ENCODE measurements at places on chromosomes 7 and 10.

GRCh38 chr7:155729847-155730246 lies 82.4 kb downstream of the SHH start:
- DNase-seq, result no peak

GRCh38 chr7:102832674-102833073 lies 80.1 kb upstream of the LRRC17 start:
- DNase-seq, result no peak

- DNase-seq, result no peak
These were observed 284.2 kb upstream of the ZMIZ1 start for GRCh38 chr10:78784546-78784945.

DNA sequence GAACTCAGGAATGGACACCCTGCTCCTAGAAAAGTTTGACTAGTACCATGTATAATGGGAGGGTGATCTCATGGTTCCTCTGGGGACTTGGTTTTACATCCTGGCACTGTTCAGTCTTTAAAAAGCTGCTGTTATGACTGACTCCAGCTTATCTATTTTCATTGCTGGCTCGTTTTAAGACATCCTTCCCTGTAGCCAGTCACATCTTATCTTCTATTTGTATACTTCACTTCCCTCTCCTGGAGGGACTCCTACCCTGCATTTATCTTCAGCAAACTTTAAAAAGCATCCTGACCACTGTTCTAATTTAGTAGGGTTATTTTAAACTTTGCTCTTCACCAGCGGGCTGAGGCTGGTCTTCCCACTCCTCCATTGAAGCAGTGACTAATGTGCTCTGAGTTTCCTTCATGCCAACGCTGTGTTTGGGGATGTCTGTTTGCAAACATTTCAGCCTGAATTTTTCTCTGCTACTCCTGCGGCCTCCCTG lies 72.9 kb upstream of the ARMC3 start:
- DNase-seq, result no peak

GRCh38 chr7:5671046-5671445 lies 110.4 kb downstream of the RNF216 start:
- no peak for DNase-seq

DNA sequence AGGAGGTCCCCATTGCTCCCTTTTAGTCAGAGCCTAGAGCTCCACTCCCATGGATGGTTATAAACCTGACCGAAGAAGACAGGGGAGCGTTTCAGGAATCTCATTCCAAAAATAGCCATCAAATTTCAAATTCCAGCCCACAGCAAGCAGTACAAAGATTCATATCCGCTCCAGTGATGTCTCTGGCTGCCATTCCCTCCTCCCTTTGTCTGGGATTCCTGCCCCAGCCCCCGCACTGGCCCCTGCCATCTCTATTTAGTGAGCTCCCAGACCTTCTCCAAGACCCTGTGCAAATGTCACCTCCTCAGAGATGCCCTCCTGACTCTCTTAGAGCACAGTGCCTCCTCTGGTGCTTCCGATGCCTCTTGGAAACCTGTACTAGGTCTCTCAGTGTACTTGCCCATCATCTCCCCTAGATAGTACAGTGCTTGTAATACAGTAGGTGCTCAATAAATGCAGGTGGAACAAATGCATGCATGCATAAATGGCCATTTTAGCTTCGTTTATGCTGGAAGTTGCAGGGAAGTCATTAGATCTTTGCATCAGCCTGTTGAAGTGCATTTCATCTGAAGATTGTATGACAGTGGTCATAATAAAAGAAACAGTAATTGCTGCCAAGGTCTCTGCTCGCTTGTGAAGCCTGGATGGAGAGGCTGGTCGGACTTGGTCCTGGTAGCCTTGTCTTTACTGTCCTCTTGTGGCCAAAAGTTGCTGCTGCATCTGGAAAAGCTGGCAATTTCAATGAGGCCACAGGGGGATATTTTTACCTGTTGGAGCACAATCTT lies 32.0 kb upstream of the HABP2 start:
- DNase-seq, result no peak

DNA sequence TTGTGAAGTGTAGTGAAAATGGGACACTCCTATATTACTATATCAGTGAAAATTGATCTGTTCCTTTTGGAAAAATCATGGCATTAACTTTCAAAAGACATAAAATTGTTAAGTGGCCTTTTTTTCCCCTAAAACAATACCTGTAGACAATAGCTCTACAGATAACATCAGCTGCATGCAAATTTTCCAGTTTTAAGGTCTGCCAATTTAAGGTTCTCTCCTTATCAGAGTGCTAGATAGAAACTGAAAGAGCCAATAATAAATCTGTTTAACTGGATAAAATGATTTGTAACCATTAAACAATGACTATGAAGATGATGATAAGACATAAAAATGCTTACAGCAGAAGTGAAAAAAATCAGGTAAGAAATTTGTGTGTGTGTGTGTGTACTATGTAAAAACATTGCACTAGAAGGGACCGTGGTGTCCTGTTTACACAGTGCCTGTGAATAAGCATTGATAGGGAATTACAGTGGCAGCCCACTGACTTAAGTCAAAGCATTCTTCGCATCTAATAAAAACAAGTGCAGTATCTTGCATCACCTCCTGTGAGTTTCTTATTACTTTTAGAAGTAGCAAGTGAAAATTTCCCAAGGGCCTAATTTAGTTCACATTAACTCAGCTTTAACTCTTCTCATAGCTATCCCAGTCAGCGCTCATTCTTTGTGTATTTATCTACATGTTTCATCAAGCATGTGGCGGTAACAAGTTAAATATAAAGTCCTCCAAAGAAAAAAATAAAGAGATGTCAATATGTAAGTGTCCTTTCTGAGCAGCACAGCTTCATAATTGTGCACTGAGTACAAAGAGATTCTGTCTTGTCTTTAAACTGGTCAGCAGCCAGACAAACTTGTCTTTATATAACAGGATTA lies 261.9 kb downstream of the ARL4A start:
- DNase-seq, result no peak

GRCh38 chr7:157204134-157204533 lies 65.4 kb downstream of the UBE3C start:
- DNase-seq, result no peak

- no peak for DNase-seq
These were observed 282.5 kb downstream of the GALNT17 start for GRCh38 chr7:71414490-71414889.

- DNase-seq, result no peak
These were observed 830 bp upstream of the BMI1 start for GRCh38 chr10:22319980-22320558.

- no peak for DNase-seq
These were observed 97.0 kb downstream of the LRMDA start for GRCh38 chr10:75528392-75528791.

DNA sequence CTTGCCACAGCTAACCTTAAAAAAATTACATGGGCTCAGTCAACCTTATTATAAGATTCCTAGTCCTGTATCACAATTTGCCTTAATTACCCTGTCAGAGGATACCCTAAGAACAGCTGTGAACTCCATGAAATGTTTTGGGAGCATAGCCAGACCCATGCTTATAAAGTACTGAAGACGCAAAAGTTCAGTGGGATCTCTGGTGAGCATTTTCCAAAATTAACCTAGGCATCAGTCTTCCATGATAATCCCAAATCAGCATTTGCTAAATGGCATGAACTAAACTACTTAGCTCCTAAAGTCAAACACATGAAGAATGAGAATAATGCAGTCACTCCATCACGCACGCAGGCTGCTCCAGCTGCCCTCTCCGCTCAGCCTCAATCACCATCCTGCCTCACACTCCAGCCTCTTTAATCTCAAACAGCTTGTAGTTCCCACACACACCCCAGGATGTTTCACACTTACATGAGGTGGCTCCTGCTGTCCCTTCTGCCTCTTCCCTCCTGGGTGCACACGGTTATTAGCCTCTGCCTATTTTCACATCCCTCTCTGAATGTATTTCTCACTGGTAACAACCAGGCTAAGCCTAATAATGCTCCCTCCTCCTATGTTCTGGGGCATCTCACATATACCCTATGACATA lies 15.3 kb downstream of the IGF2BP3 start:
- DNase-seq, result no peak

Measured in activated CD4-positive, alpha-beta T cell treated with anti-CD3 and anti-CD28 coated beads for 1 hour (primary cell).